ENCODE measurements at places on chromosomes 7 and 10.

- no peak for DNase-seq
Measured at GRCh38 chr10:84539216-84539615, 210.8 kb downstream of the CCSER2 start.

- no peak for DNase-seq
Measured at GRCh38 chr10:119480667-119481066, 61.9 kb downstream of the RGS10 start.

DNA sequence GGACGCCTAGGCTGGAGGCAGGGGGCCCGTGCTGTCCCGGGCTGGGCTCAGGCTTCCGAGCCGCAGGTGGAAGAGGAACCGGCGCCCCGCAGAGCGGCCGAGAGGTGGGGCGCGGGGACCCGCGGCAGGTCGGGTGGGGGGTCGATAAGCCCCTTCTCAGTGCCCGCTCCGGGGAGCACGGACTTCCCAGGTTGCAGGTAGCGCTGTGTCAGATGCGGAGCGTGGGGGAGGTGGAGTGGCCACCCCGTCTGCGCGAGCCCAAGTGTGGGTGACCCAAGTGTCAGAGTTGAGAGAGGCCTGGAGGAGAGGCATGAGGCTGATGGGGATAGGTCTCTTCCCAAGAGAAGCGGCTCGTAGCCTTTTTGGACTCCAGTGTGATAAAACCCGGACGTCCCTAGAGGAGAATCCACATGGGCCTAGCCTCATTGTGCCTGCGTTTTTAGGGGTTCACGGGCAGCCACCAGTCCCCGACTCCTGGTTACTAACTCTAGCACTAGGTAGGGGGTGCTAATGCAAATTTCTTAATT, 580 bp downstream of the EEPD1 start:
- DNase-seq = no peak

DNA sequence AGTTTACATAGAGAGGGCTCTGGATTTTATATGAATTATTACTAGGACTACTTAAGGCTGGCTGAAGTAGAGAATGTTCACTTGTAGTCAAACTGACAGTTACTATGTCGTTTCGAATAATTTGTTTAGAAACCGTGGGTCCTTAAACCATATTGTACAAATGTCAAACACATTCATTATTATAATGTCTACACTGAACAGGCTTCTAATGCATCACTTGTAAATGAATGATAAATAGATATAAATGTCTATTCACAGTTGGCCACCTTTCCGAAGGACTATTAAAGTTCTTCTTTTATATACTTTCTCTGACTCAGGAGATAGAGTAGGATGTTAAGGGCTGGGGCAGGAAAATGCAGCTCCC, 95.3 kb downstream of the SEMA3D start:
- DNase-seq = no peak

DNA sequence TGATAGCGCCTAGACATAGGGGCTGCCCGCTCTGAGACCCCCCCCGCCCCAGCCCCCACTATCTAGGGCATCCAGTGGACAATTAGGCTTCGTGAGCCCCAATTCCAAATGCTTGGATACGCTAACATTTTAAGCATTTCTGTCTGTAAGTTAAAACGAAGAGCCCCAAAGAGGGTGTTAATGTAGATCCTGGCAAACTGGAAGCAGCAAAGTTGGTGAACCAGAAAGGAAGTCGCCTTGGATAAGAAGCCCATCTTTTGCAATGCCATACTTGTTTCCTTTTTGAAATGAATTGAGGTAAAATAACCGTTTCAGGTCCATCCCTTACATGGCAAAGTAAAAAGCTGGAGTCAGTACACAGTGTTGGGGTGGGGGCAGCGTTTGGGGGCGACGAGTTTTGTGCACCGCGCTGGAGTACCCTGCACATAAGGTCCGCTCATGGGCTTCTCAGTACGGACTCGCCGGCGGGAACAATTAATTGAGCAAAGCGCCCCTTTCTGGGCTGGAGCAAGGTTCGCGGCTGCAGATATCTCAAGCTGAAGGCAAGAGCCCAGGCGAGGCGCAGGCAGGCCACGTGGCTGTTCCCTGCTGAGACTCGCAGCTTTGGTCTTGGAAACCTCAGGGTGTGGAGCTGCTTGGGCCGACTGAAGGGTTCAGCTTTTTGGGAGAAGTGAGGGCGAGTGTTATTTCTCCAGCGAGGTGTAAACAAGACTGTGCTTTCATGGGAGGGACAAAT, 1.4 kb upstream of the TWIST1 start:
- DNase-seq = no peak

DNA sequence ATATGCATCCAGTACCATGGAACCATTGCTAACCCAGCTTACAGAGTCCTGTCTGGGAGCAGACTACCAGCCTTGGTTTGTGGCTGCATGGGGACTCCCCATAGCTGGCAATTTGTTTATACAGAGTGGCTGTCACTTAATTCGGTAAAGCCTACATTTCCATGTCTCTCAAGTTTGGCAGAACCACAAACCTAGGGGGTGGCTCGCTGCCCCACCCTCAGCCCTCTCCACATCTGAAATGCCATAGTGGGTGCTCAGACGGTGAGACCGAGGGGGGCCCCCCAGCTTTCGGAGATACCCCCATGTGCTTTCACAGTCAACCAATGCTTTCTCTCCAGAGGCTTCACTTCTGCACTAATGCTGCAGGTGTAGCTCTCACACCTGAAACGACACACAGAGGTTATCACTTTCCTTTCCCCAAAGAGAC, 75.5 kb upstream of the KAT6B start:
- no peak for DNase-seq

GRCh38 chr10:49001870-49002672, 62.4 kb upstream of the LRRC18 start:
- DNase-seq = no peak

DNA sequence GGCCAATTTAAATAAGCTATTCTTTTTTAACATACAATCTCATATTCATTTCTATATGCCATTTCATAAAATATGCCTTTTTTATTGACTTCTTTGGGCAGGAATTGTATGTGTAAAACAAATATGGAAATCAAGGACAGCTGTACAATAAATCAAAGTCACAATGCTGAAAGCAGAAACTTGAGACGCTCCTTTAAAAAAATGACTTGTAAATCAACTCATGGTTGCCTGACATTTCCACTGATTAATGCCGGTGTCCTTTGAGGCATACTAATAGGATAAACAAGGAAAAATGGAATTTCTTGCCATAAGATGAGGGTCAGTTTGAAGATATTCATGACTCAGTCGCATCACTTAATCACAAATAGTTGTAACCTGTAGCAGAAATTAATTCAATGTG, 247.4 kb upstream of the TEX47 start:
- no peak for DNase-seq

- DNase-seq = no peak
Measured at GRCh38 chr7:16515785-16516685, 10.6 kb upstream of the LRRC72 start.

GRCh38 chr7:28200598-28200997, 20.0 kb upstream of the JAZF1 start:
- DNase-seq = no peak

DNA sequence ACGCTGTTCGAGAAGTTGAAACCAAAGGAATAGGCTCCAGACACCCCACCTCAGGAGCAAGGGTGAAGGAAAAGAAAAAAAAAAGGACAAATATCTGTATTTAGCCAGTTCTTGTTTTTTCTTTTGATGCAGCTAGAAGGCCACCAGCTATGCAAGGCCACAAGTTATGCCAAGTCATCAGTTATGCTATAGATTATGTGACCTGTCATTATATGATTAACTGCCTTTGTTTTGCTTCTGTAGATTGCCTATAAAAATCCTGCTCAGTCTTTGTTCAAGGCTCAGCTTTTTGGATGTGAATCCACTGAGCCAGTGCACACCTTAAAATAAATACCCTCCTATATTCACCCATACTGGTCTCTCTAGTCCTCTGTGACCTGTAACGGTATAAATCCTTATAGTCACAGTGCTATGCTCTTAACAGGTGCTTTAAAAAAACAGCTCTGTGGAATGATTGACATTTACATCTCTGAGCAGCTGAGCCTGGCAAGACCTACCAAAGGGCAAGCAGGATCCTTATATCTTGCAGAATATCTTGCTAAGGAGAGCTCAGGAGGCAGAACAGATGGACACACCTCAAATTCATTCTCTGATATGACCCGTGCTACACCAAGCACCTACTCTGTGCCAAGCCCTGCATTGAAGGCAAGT, 20.4 kb downstream of the MAT1A start:
- DNase-seq = no peak

GRCh38 chr10:70541736-70542564, 60.6 kb downstream of the PRF1 start:
- DNase-seq = no peak

- DNase-seq = no peak
Measured at GRCh38 chr10:125062227-125062913, 98.0 kb downstream of the CTBP2 start.

- DNase-seq = no peak
Measured at GRCh38 chr7:23956772-23957576, 247.0 kb downstream of the STK31 start.
